ENCODE measurements at places on chromosomes 6 and 20.

- DNase-seq = no peak
Observed at GRCh38 chr20:12064540-12064939, 146.8 kb downstream of the BTBD3 start.

GRCh38 chr6:46733341-46733801, 1.8 kb downstream of the PLA2G7 start:
- DNase-seq = no peak

- no peak for DNase-seq
Observed at GRCh38 chr6:3260296-3260695, 1.5 kb downstream of the PSMG4 start.

DNA sequence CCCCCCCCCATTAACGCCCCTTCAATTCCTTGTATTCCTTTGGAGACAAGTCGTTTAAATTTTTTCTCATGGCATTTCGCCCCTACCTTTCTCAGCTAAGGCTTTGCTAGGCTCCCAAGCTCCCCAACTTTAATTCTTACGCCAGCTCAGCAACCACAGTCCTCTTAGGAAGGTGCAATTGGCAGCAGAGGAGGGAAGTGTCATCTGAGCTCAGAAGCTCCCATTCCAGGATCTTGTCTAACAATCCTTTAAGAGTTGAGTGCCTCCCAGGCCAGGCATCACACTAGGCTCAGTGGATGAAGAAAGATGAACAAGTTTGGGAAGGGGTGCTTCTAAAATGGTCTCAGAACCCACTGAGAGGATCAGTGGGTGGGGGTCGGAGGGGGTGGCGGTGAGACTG, 131.2 kb upstream of the AKAP12 start:
- no peak for DNase-seq

DNA sequence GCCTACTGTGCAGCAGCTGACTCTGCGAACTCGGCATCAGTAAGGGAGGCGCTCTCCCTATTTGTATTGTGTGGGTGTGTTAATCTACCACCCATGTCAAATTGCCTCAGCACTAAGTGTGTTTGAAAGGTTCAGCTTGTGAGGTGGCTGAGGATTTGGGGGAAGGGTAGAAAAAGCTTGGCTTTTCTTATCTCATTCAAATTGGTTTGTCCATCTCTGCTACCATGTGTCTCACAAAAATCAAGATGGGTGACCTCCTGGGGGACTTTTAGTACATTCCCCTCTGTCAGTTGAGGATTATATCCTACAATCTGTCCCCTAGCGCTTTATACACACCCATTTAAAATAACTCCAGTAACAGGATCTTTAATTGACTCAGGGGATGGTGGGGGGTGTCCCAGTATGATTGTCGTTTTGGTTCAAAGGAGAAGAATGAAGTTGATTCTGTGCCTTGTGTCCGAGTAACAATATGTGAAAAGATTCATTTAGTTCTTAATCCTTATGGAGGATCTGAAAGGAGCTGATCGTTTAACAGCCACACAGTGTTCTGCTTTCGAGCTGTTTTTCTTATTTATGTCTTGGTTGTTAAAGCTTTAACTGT, 609.6 kb downstream of the PKHD1 start:
- DNase-seq = no peak

GRCh38 chr20:7660165-7660564, 280.1 kb downstream of the HAO1 start:
- no peak for DNase-seq

Measured in NCI-H2081 (cell line).